ENCODE measurements at places on chromosomes 5 and 9.

- DNase-seq, result no peak
Measured at GRCh38 chr5:154487541-154487940, 9.5 kb upstream of the HAND1 start.

- no peak for DNase-seq
Measured at GRCh38 chr9:2524601-2525000, 97.0 kb upstream of the VLDLR start.

GRCh38 chr9:87036506-87036905, 89.2 kb upstream of the GAS1 start:
- no peak for DNase-seq

GRCh38 chr5:83745816-83746215, 25.2 kb upstream of the HAPLN1 start:
- DNase-seq, result no peak

- DNase-seq, result no peak
Measured at GRCh38 chr5:160649304-160649703, 202.7 kb downstream of the ATP10B start.

DNA sequence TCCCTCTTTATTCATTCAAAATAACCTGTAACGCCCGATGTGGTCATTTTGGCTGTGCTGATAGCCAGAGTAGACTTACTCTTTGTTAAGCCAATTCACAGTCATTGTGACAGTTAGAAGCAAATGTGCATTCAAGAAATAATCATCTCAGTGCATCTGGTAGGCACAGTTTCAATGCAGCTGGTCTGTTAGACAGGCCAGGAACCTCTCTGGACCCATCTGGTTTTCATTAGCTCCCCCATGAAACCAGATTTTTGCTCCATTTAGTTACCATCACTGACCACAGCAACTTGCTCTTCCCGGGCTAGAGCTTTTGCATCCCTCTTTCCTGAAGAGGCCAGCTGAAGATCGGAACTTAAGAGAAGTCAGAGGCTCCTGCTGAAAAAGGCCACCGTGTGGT, 284.2 kb downstream of the NSG2 start:
- DNase-seq, result no peak

DNA sequence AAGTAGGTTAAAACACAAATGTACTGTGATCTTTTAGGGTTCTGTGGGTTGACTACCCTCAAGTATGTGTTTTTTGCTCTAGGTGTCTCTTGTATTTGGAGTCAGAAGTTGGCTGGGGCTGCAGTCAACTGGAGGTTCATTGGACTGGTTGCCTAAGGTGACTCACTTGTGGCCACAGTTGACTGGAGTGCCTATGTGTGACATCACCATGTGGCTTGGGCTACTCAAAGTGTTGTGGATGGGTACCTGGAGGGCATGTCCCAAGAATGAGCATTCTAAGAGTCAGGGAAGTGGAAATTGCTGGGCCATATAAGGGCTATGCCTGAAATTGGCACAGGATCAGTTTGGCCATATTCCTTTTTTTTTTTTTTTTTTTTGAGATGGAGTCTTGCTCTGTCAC, 27.4 kb downstream of the SNX30 start:
- DNase-seq, result no peak

- DNase-seq, result no peak
Measured at GRCh38 chr9:98009936-98010335, 26.8 kb downstream of the ANP32B start.

DNA sequence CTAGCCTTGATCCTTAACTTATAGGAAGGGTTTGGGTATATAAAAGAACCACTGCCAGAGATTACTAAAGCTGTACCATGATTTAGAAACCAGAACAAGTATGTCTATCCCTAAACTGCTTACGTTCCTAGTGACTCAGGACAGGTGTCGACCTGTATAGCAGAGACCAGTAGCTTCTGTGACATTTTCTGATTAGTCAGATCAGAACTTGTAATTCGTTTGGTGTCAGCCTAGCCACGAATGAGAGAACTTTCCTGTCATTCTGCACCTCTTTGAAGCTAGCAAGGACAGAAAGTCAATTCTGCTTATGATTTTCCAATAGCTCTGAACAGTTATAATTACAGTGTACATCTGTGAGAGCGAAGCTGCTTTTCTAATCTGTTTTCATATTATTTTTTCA, 39.5 kb downstream of the PRKACG start:
- DNase-seq, result no peak

GRCh38 chr5:59040804-59041201, 457.9 kb downstream of the RAB3C start:
- DNase-seq, result no peak

GRCh38 chr5:102781786-102782185, 26.7 kb downstream of the PAM start:
- no peak for DNase-seq

DNA sequence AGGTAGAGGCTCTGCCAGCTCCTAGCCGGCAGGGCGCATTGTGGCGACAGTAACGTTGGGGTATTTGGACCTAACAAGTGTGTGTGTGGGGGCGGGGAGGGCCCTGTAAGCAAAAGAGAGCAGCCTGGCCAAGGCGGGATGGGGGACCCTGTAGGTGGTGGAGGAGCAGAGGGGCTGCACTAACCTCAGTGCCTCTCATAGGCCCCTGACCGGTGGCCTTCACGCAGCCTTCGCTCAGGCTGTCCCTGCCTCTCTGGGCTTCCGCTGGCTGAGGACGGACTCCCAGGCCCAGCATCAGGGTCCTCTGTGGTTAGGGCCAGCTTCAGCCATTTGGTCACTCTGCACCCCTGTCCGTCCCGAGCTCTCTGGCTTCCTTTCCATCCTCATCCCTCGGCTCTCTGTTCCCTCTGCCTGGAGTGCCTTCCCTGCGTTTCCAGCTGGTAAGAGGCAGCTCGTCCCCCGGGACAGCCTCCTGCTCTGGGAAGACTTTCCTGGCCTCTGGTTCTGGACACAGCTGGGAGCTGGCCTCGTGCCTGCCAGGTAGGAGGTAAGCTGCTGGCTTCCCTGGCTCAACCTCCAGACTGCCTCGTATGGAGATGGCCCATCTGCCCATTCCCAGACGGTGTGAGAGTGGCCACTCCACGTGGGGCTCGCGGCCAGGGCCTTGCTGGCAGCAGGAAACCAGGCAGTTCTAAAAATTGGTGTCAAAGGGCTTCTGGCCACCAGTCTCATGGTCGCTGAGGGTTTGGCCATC, 39.3 kb upstream of the PHYKPL start:
- DNase-seq, result no peak

DNA sequence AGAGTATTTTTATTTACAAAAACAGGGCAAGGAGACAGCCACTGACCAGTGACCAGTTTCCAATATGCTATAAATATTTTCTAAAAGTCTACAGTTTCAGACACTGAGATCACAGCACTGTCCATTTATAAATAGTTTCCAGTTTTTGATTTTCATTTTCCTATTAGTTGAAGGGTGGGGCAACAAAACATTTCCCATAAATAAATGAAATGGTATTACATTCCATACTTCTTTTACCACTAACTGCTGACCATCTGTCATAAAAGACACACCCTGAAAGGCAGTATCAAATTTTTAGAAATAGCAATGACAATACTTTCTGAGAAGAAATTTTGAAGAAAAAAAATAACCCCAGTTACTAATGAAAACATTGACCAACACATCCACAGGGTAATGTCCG, 126.7 kb downstream of the ARSB start:
- DNase-seq, result no peak

DNA sequence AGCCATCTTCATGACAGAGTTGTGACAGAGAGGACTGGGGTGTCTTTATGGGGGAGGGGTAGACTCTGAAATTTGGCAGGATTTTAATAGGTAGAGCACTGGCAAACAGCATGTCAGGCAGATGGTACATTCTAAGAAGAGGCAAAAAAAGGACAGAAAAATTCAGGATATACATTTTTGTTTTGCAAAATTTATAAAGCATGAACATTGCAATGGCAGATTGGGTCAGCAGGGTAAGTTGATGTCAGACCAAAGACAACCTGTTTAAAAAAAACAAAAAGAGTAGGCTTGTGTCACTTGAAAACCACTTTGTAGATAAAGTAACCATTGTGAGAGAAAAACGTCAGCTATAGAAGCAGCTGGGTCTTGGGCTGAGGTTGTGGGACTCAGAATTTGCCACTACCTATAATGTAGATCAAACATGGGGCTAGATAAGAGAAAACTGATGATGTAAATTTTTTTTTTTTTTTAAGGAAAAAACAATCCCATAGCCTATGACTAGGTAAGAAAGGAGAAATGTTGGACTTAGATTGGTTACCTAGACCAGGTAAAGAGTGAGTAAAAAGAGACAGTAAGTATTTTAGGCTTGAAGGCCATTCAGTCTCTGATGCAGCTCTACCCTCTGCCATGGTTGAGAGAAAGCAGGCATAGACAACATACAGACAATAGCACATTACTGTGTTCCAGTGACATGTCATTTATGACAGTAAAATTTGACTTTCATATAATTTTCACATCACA, 8.3 kb downstream of the CAMK4 start:
- DNase-seq, result no peak

GRCh38 chr5:135442431-135443160, 4.6 kb downstream of the DCANP1 start:
- no peak for DNase-seq

GRCh38 chr5:127060470-127060985, 12.8 kb downstream of the C5orf63 start:
- DNase-seq, result no peak

DNA sequence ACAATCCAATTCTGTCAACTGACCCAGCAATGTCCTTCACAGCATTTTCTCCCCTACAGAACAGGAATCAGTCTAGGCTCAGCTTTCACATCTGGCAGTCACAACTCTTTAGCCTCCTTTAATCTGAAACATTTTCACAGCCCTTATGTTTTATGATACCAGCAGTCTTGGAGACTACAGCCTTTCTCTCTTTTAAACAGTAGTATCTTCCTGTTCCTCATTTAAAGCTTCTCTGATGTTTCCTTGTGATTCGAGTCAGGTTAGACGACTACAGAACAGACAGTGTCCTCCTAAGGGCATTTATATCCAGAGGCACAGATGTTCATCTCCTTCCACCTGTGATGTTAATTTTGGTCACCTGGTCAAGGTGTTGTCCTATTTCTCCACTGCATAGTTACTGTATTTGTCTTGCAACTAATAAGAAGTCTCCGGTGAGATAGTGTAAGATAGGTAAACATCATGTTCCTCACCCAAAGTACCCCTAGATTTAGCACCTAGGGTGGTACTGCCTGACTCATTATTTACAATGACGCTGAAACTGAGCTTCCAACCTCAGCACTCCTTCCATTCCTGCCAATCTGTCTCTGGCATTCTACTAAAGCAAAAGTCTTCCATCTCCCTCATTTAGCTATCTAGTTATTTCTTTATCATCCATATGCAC, 20.7 kb downstream of the TTC39B start:
- DNase-seq, result no peak

DNA sequence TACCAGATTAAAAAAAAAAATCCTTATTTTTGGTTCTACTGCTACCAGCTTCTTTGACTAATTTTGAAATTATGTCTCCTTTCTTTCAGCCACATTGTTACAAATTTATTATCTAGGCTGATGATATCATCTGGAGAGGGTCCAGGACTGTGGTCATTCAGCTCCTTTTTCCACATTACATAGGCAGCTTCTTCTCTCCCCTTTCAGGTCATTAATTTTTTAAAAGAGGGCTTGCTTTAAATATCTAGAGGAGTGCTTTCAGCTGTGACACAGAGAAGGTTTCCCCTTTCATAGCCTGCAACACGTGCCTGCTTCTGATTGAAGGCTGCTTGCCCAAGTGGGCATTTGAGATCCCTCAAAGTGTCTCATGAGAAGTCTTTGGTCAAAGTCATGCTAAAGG, 155.7 kb upstream of the PAPPA start:
- DNase-seq, result no peak

DNA sequence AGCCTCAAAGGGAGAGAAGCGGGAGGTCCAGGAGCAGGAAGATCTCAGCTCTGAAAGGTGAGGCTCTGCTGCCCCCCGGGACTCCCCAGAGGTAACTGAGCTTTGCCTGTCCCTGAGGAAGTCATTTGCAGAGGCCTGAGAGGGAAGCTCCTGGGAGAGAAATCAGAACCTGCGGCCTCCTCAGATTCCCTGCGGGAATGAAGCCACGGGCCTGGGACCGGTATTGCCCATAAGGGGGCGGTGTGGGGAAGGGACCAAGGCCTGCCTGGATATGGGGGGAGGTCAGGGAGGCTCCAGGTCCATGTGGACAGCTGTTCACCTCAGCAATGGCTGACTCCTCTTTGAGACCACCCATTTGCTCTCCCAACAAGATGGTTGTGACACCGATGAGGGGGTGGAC, 1.3 kb downstream of the SPATA31E1 start:
- DNase-seq, result no peak

DNA sequence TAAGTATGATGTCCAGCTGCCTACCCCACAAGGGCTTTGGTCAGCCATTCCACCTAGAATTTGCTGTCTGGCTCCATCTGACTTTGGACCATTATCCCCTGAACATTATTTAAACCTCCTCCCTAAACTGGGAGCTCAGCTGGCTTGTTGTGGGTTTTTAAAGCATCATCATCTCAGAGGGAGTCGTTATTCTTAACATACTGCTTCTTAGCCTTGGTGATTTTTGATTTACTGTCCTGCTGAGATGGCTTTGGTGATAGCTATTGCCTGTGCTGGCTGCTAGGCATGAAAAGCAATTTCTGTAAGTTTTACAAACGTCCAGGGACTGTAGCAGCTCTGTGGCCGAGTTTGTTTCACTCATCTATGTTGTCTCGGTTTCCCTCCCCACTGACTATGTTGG, 256.1 kb downstream of the NR3C1 start:
- DNase-seq, result no peak

DNA sequence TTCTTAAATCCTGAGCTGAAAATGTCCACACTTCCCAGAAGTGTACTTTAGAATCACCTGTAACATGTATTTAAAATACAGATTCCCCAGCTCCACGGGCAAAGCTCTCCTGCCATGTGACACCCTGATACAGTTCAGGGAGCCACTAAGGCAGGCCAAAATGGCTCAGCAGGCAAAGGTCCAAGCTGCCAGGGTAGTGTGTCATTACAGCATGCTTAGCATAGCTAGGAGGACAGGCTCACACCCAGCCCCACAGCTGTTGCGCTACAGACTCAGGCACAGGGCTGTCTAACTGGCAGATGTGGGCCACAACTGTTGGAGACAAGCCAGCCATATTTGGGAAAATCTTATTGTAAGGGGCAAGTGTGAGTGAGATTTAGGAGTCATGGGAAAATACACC, 73.0 kb downstream of the C9orf85 start:
- peak; percentile 68 for DNase-seq

GRCh38 chr5:150347003-150347402, 10.5 kb upstream of the TCOF1 start:
- DNase-seq, result no peak

DNA sequence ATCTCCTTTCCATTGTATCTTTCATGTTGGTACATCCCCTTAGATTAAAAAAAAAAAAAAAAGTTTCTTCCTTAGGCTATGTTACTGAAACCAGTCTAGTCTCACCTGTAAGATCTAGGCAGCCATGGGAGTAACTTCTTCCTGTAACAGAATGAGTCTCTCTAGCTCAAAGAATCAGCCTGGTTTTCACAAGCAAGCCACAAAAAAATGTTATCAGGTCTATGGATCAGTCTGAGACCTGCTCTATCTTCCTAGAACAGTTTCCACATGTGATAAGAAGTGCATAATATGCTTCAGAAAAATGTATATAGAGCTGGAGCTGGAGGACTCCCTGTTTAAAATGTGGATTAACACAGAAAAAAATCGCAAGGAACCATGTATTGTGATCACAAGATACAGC, 53.8 kb downstream of the ARRDC3 start:
- no peak for DNase-seq

- no peak for DNase-seq
Measured at GRCh38 chr9:83538890-83539238, 663 bp upstream of the FRMD3 start.

GRCh38 chr9:70156729-70157128, 102.0 kb upstream of the SMC5 start:
- DNase-seq, result no peak
